ENCODE measurements at places on chromosomes 5 and 9.

DNA sequence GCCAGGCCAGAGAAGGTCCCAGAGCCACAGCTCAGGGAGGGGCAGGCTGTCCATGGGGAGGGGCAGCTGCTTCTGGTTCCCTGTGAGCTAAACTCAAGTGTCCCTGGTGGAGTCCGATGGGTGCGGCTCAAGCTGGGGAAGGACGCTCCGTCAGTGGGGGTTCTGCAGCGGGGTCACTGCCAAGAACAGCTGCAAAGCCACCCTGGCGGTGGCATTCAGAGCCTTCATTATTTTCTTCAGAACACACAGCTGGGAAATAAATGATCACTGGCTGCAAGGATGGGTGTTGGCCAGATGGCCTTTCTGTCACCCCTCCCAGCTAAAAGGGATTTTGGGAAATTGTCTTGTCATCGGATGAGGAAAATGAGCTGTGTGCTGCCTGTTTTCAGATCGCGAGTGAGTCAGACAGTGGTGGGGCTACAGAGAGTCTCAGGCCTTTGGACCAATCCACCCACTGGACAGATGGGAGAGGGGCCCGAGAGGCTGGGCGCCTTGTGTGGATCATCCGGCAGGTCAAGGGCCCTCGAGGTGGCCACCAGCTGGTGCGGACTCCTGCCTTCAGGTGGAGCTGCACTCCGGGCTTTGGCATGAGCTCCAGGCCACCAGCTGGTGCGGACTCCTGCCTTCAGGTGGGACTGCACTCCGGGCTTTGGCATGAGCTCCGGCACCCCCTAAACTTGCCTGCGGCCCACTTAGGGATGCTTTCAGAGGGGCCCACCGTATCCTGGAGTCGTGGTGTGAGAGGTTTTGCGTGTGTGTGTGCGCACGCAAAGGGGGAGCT lies 17.9 kb upstream of the GFPT2 start:
- DNase-seq: no peak

GRCh38 chr5:121763665-121764064 lies 88.0 kb upstream of the FTMT start:
- no peak for DNase-seq

- DNase-seq: no peak
Observed at GRCh38 chr5:172944741-172945140, 14.5 kb upstream of the RPL26L1 start.

DNA sequence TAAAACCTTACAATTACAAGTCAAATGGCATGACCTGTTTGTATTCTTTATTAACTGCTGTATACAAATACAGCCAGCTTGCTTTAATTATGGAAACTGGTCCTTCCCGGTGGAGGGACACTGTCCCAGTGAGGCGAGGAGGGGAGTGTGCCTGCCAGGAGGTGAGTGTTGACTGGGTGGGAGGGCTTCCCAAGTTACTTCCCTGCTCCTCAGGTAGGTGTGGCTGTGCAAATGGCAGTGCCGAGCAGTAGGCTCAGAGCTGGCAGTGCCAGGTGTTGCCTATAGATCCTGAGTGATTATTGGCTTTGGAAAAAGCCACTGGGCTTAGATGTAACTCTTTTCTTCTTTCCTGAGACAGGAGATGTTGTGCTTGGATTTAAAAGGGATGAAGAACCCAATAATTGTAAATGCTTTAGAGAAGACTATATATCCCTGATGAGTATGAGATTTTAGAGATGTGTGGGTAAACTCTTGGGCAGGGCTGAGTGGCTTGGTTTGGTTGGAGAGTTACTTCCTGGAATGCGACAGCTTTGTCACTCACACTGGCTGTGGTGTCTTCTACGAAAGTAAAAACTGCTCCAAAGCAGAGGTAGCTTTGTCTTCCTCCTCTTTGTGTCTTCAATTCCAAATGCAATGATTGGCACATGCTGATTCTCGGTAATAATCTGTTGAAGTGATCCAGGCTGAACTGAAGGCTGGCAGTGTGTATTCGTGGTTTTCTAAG lies 43.7 kb downstream of the GLRX start:
- DNase-seq: no peak

DNA sequence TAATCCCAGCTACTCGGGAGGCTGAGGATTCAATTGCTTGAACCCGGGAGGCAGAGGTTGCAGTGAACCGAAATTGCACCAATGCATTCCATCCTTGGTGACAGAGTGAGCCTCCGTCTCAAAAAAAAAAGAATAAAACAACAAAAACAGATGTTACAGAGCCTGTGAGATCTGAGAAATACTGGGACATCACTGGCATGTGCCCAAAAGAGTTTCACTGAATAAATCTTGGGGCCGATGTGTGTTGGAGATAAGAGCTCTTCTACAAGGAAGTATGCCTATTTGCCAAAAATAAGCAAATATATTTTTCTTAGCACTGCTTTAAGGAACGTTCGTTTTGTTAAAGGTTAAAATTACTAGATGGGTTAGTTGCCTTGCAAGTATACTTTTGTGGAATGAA lies 55.1 kb downstream of the KIAA1958 start:
- no peak for DNase-seq

- no peak for DNase-seq
Observed at GRCh38 chr5:168285696-168286095, 5.7 kb upstream of the WWC1 start.

DNA sequence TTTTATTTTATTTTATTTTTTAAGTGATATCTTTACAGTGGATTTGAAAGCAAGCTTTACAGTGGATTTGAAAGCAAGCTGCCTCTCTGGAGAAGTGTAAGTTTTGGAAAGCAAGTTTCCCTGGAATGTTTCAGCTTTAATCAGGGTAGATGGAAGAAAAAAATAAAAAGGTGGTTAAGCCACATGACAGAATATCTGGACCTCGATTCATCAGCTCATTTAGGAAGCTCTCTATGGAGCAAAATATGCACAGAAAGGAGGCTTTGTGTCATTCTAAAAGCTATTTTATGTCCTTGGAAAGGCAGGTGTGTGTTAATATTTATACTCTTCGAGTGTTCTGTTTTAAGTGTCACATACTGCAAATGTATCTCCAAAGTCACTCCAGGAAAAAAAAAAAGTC lies 409.2 kb upstream of the KLF4 start:
- DNase-seq: no peak

DNA sequence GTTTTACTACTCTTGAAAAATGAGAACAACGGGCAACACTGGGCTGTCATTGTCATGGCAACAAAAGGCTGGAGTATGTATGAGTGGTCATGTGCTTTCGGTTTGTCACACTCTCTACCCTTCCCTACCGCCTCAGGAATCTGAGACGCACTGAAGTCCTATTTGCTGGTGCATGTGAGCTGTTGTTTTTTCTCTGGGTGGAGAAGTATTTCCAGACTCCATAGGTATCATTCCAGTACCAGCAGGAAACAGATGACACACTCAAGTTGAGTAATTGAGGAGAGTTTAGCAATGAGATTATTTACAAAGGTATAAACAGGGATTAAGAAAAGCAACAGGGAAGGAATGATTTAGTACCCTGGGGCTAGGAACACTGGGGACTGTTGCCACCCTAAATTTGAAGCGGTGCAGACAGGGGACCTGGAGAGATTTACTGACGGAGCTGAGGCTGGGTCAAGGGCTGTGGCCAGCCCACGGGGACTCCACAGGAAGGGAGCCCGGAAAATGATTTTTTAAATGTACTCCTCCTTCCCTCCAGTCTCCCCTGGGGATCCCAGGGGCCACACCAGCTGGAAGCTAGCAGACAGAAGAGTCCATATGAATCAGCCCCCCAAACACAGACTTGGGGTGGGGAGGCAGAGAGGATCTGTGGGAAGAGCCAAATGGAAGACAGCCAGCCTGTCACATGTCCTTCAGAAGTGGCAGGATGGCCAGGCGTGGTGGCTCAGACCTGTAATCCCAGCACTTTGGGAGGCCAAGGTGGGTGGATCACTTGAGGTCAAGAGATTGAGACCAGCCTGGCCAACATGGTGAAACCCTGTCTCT lies 13.2 kb upstream of the ZBTB43 start:
- no peak for DNase-seq

- DNase-seq: no peak
Observed at GRCh38 chr5:55966284-55966683, 28.5 kb downstream of the IL6ST start.

- DNase-seq: no peak
Observed at GRCh38 chr5:178467568-178468195, 122.5 kb downstream of the COL23A1 start.

- DNase-seq: no peak
Observed at GRCh38 chr9:92180002-92180400, 64.8 kb upstream of the SPTLC1 start.

GRCh38 chr9:109440117-109440515 lies 58.0 kb downstream of the PTPN3 start:
- no peak for DNase-seq
